T-cell (primary cell): ENCODE measurements at places on chromosomes 1 and 21.

- H3K27me3 ChIP-seq = no peaks in the 10 kb centered on the region
- H3K4me1 ChIP-seq = no peaks in the 10 kb centered on the region
- no peaks in the 10 kb centered on the region for H3K36me3 ChIP-seq
- H3K27ac ChIP-seq = no peak overlapping the region
- H3K4me3 ChIP-seq = no peak overlapping the region
- DNase-seq = no peak
Observed at GRCh38 chr1:191142748-191143147, 665.1 kb upstream of the BRINP3 start.

GRCh38 chr1:11042065-11042464 lies 5.0 kb downstream of the MASP2 start:
- no peak for DNase-seq
- no peak overlapping the region for H3K4me3 ChIP-seq
- no peak overlapping the region for H3K27ac ChIP-seq
- no peaks in the 10 kb centered on the region for H3K36me3 ChIP-seq
- H3K27me3 ChIP-seq = peaks cover 22% of the 10 kb centered on the region

GRCh38 chr1:190353538-190354101 lies 124.0 kb downstream of the BRINP3 start:
- no peaks in the 10 kb centered on the region for H3K4me1 ChIP-seq
- H3K27me3 ChIP-seq = no peaks in the 10 kb centered on the region
- DNase-seq = no peak
- H3K4me3 ChIP-seq = no peak overlapping the region
- H3K36me3 ChIP-seq = no peaks in the 10 kb centered on the region

DNA sequence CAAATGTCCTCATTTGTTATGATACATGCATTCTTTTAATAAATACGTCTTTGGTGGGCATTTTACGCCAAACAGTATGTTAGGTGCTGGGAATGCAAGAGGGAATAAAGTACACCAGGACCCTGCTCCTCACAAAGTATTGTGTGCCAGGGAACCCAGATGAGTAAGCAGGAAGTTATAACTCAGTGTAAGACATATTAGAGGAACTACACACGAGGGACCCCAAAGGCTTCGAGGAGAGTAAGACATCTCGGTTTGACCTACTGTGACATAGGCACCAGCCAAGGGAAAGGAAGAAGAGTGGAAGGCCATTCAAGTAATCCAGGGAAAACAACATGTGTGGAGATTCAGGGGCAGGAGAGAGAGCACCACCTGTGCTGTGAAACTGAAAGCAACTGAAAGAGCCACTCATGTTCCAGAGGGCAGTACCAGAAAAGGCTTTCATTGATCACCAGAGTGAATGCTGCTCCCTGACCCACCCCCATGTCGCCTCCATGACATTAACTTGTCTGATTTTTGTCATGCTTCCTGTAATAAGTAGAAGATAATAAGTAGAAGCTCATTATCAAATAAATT lies 542.5 kb upstream of the PKN2 start:
- H3K4me3 ChIP-seq = no peak overlapping the region
- DNase-seq = no peak
- H3K36me3 ChIP-seq = no peaks in the 10 kb centered on the region
- no peaks in the 10 kb centered on the region for H3K27me3 ChIP-seq
- H3K27ac ChIP-seq = no peak overlapping the region
- peaks cover 2% of the 10 kb centered on the region for H3K4me1 ChIP-seq

GRCh38 chr1:161902182-161902581 lies 121.5 kb downstream of the OLFML2B start:
- no peaks in the 10 kb centered on the region for H3K36me3 ChIP-seq
- no peaks in the 10 kb centered on the region for H3K27me3 ChIP-seq
- no peaks in the 10 kb centered on the region for H3K4me1 ChIP-seq
- H3K4me3 ChIP-seq = no peak overlapping the region

- H3K27ac ChIP-seq = no peak overlapping the region
- peak overlapping the region; percentile 52 for H3K4me3 ChIP-seq
- no peaks in the 10 kb centered on the region for H3K36me3 ChIP-seq
- no peak for DNase-seq
- peaks cover 6% of the 10 kb centered on the region for H3K4me1 ChIP-seq
- peaks cover 74% of the 10 kb centered on the region for H3K27me3 ChIP-seq
Observed at GRCh38 chr21:42654179-42654912, 925 bp downstream of the PDE9A start.

GRCh38 chr1:37764414-37764825 lies 500 bp downstream of the EPHA10 start:
- no peak overlapping the region for H3K27ac ChIP-seq
- no peaks in the 10 kb centered on the region for H3K36me3 ChIP-seq
- H3K27me3 ChIP-seq = peaks cover 66% of the 10 kb centered on the region
- peak; percentile 20 for DNase-seq

- H3K27me3 ChIP-seq = peaks cover 15% of the 10 kb centered on the region
- H3K36me3 ChIP-seq = no peaks in the 10 kb centered on the region
- H3K4me1 ChIP-seq = peaks cover 5% of the 10 kb centered on the region
- no peak overlapping the region for H3K27ac ChIP-seq
- H3K4me3 ChIP-seq = no peak overlapping the region
Observed at GRCh38 chr1:162065016-162065415, 4.5 kb upstream of the NOS1AP start.

- H3K4me1 ChIP-seq = no peaks in the 10 kb centered on the region
- no peaks in the 10 kb centered on the region for H3K27me3 ChIP-seq
- no peak overlapping the region for H3K4me3 ChIP-seq
Observed at GRCh38 chr1:108000620-108001111, 35.7 kb upstream of the VAV3 start.

DNA sequence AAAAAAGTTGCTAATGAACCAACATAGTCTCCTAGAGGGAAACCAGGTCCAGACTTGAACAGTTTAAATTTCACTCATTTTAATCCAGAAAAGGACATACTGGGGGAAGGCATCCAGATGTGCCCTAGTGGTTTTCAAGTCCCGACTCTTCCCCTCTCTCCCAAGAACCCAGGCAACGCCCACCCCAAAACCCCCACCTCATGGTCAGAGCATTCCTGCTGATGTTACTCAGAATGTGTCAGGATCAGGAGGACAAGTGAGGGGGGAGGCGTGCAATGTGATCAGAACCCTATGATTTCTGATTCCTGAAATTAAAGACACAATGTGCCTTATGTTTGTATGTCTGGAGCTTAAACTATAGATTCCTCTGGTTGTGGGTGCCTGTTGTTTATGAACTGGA lies 1.6 kb upstream of the CTSK start:
- H3K36me3 ChIP-seq = peaks cover 37% of the 10 kb centered on the region
- no peaks in the 10 kb centered on the region for H3K27me3 ChIP-seq
- H3K4me1 ChIP-seq = peaks cover 6% of the 10 kb centered on the region
- no peak overlapping the region for H3K27ac ChIP-seq

GRCh38 chr1:58881471-58881994 lies 97.7 kb upstream of the JUN start:
- no peaks in the 10 kb centered on the region for H3K36me3 ChIP-seq
- no peaks in the 10 kb centered on the region for H3K27me3 ChIP-seq
- no peak for DNase-seq
- no peak overlapping the region for H3K27ac ChIP-seq
- no peak overlapping the region for H3K4me3 ChIP-seq
- peaks cover 26% of the 10 kb centered on the region for H3K4me1 ChIP-seq

- H3K4me3 ChIP-seq = no peak overlapping the region
- DNase-seq = no peak
- no peak overlapping the region for H3K27ac ChIP-seq
- H3K27me3 ChIP-seq = no peaks in the 10 kb centered on the region
- no peaks in the 10 kb centered on the region for H3K4me1 ChIP-seq
Observed at GRCh38 chr1:53637511-53638359, 101.2 kb downstream of the GLIS1 start.

DNA sequence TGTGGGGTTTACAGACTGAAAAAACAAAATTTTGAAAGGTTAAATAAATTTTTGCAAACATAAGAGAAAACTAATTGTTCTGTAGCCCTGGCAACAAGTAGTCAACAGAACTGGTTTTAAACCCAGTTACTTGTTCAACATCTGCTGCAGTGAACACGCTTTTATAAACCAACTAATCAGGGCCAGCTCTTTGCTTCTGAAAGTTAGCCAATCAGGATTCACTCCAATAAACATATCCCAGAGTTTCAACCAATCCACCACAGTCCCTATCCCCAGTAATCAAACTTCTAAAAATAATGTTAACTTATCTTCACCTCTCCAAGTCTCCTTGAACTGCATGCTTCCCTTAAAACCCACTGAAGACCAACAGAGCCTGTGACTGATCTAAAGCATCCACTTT lies 306.6 kb downstream of the CTH start:
- no peaks in the 10 kb centered on the region for H3K36me3 ChIP-seq
- H3K27ac ChIP-seq = no peak overlapping the region
- no peak for DNase-seq
- H3K4me3 ChIP-seq = no peak overlapping the region

GRCh38 chr21:46304955-46305354 lies 18.7 kb downstream of the C21orf58 start:
- no peaks in the 10 kb centered on the region for H3K4me1 ChIP-seq
- H3K27me3 ChIP-seq = no peaks in the 10 kb centered on the region
- DNase-seq = no peak
- H3K4me3 ChIP-seq = no peak overlapping the region
- no peak overlapping the region for H3K27ac ChIP-seq

DNA sequence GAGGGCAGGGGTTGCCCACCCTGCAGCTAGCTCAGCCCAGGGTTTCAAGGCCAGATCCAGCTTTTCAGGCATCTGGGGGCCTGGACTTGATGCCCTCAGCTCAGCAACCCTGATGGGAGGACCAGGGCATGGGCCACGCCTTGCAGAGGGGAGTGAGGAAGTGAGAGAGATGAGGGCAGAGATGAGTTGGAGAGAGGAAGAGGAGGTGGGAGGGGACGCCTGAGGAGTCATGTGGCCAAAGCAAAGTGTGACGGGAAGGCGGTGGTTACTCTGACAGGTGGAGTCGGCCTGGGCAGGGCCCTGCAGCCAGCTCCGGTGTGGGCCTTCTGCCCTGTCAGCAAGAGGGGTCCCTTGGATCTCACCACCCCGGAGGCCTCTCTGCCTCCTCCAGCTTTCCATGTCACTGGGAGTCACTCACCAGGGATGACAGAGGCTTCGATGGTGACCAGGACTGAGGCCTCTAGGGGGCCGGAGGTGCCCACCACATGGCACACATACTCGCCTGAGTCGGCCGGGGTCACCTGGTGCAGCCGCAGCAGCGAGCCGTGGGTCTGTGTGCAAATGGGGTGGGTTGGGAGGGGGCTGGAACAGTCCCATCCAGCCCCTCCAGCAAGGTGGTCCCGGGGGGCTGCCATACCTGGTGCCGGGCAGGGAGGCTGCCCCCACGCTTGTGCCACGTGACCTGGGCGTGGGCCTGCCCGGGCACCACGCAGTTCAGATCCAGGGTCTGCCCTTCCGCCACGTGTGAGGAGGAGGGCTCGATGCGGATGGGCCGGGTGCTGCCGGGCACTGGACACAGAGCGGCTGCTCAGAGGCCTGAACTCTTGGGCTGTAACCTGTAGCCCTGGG lies 40.4 kb downstream of the LDLRAD2 start:
- no peak overlapping the region for H3K4me3 ChIP-seq
- DNase-seq = no peak
- no peaks in the 10 kb centered on the region for H3K4me1 ChIP-seq
- no peaks in the 10 kb centered on the region for H3K36me3 ChIP-seq
- H3K27me3 ChIP-seq = no peaks in the 10 kb centered on the region
- no peak overlapping the region for H3K27ac ChIP-seq

DNA sequence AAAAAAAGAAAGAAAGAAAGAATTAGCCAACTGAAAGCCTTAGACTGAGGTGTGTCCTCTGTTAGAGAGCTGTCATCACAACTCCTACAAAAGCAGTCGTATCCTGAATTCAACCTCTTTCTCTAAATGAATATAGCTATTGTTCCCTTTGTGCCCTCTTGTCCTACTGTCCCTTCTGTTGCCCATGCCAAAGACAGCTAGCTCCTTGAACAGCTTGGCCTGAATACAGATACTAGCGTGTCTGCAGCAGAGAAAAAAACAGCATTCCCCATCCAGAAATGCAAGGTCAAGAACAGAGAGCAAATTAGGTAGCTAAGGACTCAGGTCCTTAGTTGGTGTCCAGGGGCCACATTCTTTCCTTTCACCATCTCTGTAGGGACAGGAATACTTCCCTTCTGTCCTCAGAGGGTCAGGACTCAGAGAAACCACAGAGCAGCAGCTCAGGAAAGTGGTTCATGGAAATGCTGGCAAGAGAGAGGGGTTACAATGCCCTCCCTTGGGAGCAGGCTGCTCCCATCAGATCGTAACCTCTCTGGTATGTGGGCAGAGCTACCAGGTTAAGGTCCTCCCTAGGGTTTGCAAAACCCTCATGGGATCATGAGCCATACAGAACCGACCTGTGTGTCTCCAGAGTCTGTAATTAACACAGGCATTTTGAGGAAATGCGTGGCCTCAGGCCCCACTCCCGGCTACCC lies 1.8 kb upstream of the ZBTB48 start:
- peaks cover 35% of the 10 kb centered on the region for H3K4me1 ChIP-seq
- no peak overlapping the region for H3K4me3 ChIP-seq
- no peaks in the 10 kb centered on the region for H3K27me3 ChIP-seq
- no peak overlapping the region for H3K27ac ChIP-seq
- no peak for DNase-seq
- H3K36me3 ChIP-seq = peaks cover 2% of the 10 kb centered on the region

DNA sequence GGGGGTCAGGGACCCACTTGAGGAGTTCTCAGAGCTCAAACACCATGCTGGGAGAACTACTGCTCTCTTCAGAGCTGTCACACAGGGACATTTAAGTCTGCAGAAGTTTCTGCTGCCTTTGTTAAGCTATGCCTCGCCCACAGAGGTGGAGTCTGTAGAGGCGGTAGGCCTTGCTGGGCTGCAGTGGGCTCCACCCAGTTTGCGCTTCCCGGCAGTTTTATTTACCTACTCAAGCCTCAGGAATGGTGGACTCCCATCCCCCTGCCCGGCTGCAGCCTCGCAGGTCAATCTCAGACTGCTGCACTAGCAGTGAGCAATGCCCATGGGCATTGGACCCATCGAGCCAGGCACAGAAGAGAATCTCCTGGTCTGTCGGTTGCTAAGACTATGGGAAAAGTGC lies 706.4 kb downstream of the LRRIQ3 start:
- no peak overlapping the region for H3K4me3 ChIP-seq
- H3K4me1 ChIP-seq = no peaks in the 10 kb centered on the region
- no peak overlapping the region for H3K27ac ChIP-seq
- DNase-seq = no peak
- H3K27me3 ChIP-seq = no peaks in the 10 kb centered on the region

- H3K4me3 ChIP-seq = no peak overlapping the region
- no peak for DNase-seq
- no peaks in the 10 kb centered on the region for H3K36me3 ChIP-seq
- no peaks in the 10 kb centered on the region for H3K27me3 ChIP-seq
- H3K4me1 ChIP-seq = no peaks in the 10 kb centered on the region
- H3K27ac ChIP-seq = no peak overlapping the region
Observed at GRCh38 chr1:53104289-53104913, 38.0 kb downstream of the SLC1A7 start.

- no peak overlapping the region for H3K4me3 ChIP-seq
- no peaks in the 10 kb centered on the region for H3K27me3 ChIP-seq
- H3K36me3 ChIP-seq = no peaks in the 10 kb centered on the region
- DNase-seq = no peak
Observed at GRCh38 chr1:107277022-107277421, 136.2 kb downstream of the NTNG1 start.
